ENCODE measurements at places on chromosomes 12 and 14. TPM values are rescaled to one million over a fixed set of nuclear protein-coding genes. Genes with fewer than 3 reads are reported as not detected.

Gene GPRC5D
- not detected for total RNA-seq

Gene APOF
- total RNA-seq, result not detected

Gene GNB3
- total RNA-seq, result 17.3 TPM

Gene RNU4-1
- 3,277 TPM for total RNA-seq

GRCh38 chr14:37721976-37722659 is 126.7 kb downstream of the TTC6 start:
- no peak for DNase-seq

GRCh38 chr14:64088647-64088964 is 205.6 kb downstream of the ESR2 start:
- no peak for DNase-seq

DNA sequence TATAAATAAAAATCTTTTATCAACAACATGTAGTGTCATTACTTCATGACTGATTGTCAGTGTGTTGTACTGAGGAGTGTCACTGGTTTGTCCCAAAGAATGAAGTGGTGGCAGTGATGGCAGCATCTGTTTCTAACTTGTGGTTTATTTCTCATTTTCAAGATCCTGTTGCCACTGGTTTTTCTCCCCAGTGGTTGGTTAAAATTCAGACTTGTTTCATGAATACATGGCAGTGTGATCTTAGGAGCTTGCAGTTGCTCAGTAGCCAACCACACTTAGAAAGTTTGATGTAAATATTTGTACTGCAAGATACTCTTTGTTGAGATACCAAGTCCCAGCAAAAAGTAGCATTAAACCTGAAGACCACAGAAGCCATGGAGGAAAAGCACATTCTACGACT is 69.8 kb downstream of the PLEKHA5 start:
- DNase-seq, result no peak

- no peak for DNase-seq
Measured at GRCh38 chr14:68934066-68934465, 45.0 kb downstream of the ACTN1 start.

DNA sequence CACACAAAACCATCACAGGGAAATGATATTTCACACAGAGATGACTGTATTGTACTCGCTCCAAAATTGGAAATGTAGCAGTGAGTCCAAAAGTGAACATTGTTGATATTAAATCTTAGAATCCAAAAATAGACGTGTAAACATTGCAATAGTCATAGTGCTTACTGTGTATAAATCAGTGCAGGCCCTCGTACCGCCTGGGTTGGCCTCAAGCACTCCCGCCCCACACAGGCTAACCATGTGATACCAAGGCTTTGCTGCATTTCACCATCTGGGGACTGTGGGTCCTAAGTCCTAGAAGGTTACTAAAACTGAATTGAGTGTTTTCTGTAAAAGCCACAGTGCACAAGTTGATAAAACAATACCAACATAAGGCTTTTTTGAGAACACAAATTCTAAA is 107.3 kb downstream of the PPP2R5E start:
- no peak for DNase-seq

DNA sequence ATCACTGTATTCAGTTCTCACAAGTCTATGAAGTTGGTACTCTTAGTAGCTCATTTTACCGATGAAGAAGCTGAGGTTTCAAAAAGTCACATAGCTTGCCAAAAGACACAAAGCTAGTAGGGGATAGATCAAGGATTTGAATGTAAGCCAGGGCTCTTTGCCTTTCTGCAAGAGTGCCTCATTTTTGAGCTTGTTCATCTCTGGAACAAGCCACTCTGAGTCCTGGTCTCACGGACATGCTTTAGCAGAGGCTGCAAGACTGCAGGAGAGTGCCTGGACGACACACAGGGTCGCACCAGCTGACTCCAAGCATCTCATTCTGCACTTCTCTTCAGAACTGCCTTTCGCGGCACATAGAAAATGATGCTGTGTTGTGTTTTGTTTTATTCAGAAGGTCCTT is 3.7 kb downstream of the NUAK1 start:
- DNase-seq, result no peak

DNA sequence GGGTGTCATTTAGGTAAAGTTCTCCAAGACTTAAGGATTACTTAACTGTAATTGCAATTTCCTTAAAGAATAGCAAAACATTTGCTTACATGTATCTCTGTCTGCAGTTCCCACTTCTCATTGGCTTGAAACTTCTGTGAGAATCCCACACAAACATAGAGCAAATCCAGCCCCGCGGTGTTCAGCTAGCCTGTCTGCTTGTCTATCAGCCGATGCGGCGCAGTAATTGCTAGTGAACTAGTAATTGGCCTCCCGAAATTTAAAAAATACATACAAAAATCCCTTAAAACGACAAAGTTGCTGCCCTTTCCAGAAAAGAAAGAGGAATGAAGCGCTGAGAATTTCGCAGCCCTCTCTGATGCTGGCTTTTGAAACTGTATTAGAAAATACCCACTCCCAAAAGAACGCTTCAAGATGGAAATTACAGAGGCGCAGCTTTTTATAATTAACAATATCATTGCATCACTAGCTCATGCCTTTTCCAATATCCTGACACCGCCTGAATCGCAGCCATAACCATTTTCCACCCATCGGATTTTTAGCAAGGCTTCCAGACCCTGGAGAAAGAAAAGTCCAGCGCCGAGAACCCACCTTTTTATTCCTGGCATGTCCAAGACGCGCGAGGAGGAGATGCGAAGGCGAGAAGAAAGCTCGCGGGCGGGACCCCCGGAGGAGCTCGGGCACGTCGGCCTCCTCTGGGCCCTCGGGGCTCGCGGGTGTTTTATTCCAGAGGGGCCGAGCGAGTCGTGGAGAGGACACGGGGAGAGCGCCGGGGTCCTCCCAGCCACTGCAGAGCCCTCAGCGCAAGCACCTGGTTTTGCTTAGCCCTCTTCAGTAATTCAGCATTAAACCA is 646 bp downstream of the FBLN5 start:
- DNase-seq, result no peak

DNA sequence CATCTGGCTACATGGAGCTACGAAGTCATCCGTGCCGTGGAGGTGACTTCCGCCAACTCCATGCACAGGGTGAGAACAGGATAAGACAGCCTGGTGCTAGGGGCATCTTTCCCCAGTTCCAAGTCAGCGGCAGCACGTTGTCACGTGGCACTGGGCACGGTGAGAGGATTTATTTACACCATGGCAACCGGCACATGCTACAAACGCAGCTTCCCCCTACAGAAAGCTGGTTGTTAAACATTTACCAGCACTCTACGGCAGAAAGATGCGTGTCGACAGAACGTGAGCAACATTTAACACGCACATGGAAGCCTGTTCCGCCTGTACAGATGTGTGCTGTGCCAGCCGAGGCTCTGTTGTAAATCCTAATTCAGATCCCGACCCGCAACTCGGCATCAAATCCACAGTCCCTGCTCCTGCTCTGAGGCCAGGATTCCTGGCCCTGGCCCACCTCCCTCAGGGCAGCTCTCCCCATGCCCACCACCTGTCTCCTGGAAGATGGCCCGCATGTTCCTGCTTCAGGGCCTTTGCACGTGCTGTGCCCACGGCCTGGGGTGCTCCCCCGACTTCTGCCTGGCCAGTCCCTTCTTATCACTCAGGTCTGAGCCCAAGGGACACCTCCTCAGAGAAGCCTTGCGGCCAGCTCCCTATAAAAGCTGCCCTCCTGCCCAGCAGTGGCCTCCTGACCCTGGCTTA is 114.1 kb downstream of the RFLNA start:
- DNase-seq, result no peak

DNA sequence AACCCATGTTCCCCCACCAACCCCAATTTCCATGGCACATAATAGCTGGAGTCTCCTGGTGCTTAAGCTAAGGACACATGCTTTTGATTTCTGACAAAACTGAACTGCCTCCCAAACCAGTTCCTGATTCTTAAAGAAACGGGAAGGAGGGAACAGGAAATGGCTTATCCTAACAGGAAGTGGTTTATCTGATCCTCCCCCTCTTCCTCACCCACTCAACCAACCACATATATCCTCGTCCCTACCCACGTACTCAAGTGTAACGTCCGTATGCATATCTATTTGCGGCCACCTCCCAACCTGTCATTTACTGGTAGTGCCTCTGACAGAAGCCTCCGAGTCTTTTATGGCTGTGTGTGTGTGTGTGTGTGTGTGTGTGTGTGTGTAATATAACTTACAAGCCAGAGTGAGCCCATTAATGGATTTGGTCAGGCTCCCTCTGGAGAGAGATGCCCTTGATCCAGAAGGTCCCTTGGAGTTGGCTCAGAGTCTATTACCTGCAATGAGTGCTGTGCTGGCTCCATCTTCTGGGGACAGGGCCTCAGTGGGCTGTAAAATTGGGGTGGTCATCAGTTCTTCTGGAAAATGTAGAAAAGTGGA is 7.7 kb downstream of the DAZAP2 start:
- no peak for DNase-seq

DNA sequence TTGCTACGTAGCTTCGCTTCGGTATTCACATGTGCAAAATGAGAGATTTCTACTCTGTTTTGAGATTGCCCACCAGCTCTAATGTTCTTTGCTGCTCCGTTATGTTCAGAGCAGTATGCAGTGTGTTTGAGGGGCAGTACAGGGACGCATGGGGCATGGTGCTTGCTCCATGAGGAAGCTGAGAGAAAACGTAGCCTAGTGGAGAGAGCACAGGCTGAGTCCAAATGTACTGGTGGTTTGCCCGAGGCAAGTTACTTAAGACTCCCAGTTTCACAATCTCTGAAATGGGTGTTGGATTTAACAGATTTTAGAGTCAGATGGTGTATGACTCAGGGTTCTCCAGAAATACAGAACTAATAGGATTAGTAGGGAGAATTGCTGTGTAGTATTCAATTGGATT is 310.5 kb downstream of the ETNK1 start:
- no peak for DNase-seq

DNA sequence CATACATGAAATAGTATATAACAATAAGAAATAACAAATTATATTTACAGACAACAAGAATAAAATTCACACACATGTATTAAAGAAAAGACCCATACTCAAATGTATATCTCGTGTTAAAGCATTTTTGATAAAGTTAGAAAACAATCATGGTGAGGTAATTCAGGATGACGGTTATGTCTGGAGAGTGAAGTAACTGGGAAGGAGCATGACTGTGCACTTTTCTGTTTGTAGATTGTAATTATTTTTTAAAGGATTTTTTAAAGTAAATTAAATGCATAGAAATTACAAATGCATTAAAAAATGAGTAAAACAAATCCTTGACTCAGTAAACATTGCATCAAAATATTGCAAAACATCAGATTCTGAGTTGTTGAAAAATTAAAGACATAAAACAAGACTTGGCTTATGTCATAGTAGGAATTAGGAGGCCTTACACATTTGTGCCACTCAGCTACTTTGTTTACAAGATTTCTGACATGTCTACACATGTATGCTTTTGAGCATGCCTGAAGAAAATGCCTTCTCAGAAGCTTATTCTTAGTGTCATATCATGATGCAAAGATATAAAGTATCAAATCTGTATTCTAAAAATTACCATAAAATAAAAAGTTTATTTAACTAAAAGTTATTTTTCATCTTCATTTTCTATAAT is 1325.1 kb downstream of the SLC16A7 start:
- DNase-seq, result no peak

- DNase-seq, result no peak
Measured at GRCh38 chr12:28497889-28498411, 307.7 kb downstream of the CCDC91 start.

Data from H9 (cell line).